Testis (tissue), 5 donors: ENCODE measurements at places on chromosomes 2 and 18.

GRCh38 chr2:25168256-25169072 lies at the start of gene POMC:
Gene POMC, minus strand, starts transcription at chr2:25168580. Its CDS starts 3,808 bp downstream, at chr2:25164772.
- no peaks in the 10 kb centered on the region for H3K36me3 ChIP-seq
- peak; percentile 32 for DNase-seq

GRCh38 chr2:172426635-172427255 lies 641 bp upstream of the ITGA6 start:
- no peaks in the 10 kb centered on the region for H3K36me3 ChIP-seq
- H3K4me3 ChIP-seq, result peak overlapping the region; percentile 83
- H3K27me3 ChIP-seq, result no peaks in the 10 kb centered on the region
- no peak for DNase-seq

DNA sequence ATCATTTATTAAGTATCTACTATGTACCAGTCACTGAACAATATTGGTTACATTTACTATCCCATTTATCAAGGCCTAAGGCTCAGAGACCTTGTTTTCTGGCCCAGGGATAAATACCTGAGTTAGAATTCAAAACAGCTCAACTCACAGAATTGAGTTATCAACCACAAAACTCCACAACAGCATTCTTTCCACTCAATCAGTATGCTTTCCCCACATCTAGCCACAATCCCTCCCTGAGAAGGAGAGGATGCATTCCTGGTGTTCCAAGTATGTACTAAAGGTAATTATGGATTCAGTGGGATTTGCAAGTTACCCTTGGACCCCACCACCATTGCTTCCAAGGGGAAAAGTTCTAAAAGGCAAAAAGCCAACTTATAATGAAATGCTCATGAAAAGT lies 104.2 kb upstream of the PID1 start:
- H3K36me3 ChIP-seq, result no peaks in the 10 kb centered on the region
- no peak overlapping the region for H3K4me3 ChIP-seq
- no peak for DNase-seq
- no peaks in the 10 kb centered on the region for H3K4me1 ChIP-seq

DNA sequence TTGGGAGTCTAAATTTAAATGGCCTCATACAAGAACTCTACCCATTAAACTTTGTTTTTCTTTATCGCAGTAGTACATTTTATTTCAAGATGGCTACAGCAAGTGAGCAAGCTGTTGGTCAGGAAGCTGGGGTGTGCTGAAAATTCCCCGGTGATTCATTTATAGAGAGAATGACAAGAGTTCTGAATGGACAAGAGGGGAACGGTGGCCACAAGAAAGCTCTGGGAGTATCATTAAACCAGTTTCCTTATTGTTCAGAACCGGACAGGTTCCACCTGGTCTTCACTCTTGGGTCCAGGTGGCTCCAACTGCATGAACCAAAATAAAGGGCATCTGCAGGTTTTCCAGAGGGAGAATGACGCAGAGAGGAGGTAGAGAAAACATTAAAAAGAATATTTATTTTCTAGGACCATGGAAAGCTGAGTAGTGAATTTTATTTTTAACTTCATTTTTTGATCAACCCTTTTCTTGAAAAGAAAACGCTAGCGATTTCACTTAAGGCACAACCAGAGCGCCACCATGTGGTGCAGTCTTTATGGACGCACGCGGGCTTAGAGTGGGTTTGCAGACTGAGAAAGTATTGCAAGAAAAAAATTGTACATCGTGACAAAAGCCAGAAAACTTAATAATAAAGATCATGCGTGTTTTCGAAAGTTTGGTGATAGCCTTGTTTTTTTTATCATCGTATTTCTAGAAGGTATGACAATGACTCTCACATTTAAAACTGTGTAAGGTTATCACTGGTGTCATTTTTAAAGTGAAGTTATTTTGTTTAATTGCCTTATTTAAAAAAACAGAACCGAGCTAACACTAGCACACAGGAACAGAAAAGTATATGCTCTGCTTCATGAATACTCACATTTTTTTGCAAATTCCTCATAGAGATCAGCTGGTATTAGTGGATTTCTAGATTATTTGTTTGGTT lies 97.9 kb upstream of the NOL4 start:
- no peak overlapping the region for H3K27ac ChIP-seq
- H3K36me3 ChIP-seq, result no peaks in the 10 kb centered on the region
- H3K27me3 ChIP-seq, result no peaks in the 10 kb centered on the region
- H3K4me1 ChIP-seq, result no peaks in the 10 kb centered on the region
- peak; percentile 82 for DNase-seq

DNA sequence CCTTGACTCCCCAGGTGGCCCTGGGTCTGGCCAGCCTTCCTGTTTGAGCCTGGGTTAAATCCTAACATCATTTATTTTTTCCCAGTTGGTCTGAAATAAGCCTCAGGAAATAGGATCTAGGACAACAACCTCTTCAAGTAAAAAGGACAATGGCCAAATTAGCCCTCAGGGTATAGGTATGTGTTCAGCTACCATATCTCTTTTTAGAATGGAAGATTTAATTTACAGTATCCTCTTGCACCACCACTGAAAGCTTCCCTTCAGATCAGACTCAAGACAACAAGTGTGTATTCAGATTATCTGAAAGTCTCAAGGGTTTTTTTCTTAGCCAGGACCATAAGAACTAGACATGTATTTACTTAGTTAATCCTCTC lies 61.6 kb upstream of the CXCR4 start:
- no peak overlapping the region for H3K4me3 ChIP-seq
- H3K27me3 ChIP-seq, result no peaks in the 10 kb centered on the region
- H3K4me1 ChIP-seq, result peaks cover 8% of the 10 kb centered on the region
- no peaks in the 10 kb centered on the region for H3K36me3 ChIP-seq
- H3K27ac ChIP-seq, result no peak overlapping the region

GRCh38 chr2:218301176-218301819 lies 9.0 kb upstream of the TMBIM1 start:
- no peaks in the 10 kb centered on the region for H3K4me1 ChIP-seq
- DNase-seq, result peak; percentile 94
- no peak overlapping the region for H3K4me3 ChIP-seq
- H3K36me3 ChIP-seq, result no peaks in the 10 kb centered on the region

DNA sequence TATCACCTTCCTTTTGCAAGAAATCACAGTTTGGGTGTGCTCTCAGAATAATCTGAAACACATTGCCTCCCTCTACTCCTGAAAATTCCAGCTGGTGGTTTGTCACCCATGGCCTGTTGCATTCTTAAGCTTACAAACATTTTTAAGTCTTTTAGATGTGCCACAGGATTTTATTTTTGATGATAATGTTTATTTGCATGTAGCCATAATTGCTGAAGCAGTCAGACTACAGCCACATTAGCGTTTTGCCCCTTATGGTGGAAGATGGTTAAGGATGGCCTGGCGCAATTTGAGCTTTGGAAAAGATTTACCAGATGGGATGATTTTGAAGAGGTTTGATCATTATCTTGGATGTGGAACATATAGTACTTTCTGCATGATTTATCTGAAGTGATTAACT lies 439.5 kb downstream of the MEIS1 start:
- no peaks in the 10 kb centered on the region for H3K27me3 ChIP-seq
- H3K4me1 ChIP-seq, result no peaks in the 10 kb centered on the region
- no peak for DNase-seq
- H3K36me3 ChIP-seq, result no peaks in the 10 kb centered on the region
- no peak overlapping the region for H3K27ac ChIP-seq

DNA sequence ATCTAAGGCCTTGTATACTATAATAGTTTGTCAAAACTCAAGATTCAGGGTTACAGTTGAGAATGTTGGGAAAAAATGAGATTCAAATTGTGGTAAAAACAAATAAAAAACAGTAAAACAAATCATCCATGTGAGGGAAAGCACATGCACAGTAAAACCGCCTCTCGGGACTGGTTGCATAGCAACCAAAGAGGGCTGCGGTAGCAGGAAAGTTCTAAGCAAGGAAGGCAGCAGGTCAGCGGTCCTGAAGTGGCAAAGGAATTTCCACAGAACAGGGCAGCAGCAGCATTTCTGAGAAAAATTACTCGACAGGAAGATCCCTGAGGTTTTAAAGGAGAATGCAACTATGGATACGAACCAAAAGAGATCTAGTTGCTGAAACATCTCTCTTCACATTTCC lies 93.7 kb downstream of the DYNAP start:
- no peaks in the 10 kb centered on the region for H3K36me3 ChIP-seq
- no peak overlapping the region for H3K4me3 ChIP-seq
- H3K27ac ChIP-seq, result no peak overlapping the region
- no peaks in the 10 kb centered on the region for H3K27me3 ChIP-seq
- H3K4me1 ChIP-seq, result no peaks in the 10 kb centered on the region

GRCh38 chr2:16174693-16175045 lies 234.3 kb downstream of the MYCN start:
- no peaks in the 10 kb centered on the region for H3K36me3 ChIP-seq
- no peak overlapping the region for H3K4me3 ChIP-seq
- no peak for DNase-seq

DNA sequence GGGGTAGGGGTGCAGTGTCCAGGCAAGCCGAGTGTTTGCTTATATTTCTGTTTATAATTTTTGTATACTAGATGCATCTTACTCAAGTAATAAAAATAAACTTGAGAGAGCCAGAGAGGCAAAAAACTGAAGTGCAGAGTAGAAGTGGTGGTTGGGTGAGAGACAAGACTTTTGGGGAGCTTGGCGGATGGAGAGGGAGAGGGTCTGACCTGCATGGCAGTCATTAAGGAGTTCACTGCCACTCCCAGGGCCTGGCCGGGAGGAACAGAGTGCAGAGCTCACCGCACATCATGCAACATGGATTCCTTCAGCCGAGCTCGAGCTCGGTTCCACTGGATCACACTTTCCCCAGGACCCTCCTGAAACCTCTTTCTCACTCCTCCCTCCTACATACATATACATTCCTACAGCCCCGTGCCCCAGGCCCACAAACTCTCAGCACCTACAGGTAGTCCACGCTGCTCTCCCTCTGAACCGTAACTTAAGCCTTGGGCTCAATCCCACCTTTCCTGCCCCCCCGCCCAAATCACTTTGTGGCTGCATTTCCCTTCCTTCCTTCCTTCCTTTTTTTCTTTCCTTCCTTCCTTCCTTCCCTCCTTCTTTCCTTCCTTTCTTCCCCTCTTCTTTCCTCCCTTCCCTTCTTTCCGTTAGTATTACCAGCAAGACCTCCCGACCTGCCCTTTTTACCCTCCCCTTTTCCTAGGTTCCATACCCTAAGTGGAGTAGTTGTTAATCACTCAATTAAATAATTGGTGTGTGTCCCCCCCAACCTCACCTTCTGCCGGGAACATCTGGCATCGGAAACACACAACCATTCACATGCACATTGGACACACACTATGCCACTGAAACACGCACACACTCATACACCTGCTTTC lies 37.1 kb upstream of the ATP6V1B1 start:
- no peak overlapping the region for H3K27ac ChIP-seq
- no peaks in the 10 kb centered on the region for H3K36me3 ChIP-seq
- DNase-seq, result no peak
- no peak overlapping the region for H3K4me3 ChIP-seq
- H3K4me1 ChIP-seq, result peaks cover 15% of the 10 kb centered on the region

DNA sequence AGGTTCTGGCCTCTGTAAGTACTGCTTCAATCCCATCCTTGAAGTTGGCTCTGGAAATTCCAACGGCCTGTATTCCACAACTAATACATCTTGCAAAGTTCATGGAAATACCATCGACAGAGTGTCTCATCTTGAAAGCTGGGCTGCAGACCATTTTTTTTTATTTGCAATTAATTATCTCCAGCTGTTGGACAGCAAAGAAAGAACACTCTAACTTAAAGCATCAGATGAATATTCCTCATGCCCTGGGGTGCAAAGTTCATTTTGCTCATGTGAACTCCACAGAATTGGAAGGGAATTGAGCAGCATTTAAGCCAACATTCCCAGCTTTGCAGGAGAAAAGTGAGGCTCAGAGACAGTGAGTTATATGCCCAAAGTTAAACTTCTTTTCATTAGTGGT lies 96.5 kb upstream of the PIEZO2 start:
- no peak overlapping the region for H3K27ac ChIP-seq
- H3K4me1 ChIP-seq, result no peaks in the 10 kb centered on the region
- H3K27me3 ChIP-seq, result no peaks in the 10 kb centered on the region
- H3K36me3 ChIP-seq, result no peaks in the 10 kb centered on the region

DNA sequence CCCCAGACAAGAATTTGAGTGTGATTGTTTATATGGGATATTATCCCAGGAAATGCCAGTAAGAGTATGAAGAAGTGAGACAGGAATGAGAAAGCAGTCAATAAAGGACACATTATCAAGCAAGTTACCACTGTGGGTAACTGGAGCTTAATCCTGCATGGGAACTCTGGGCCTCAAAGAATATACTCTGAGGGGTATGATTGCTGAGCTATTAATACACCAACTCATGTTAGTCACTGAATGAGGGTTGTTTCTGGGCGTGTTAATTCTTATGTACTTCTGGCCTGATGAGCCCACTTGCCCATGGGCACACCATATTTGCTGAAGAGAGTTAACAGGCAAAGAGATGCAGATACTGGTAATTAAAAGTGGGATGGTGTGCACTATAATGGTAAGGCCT lies 26.6 kb upstream of the PAIP2B start:
- no peak overlapping the region for H3K27ac ChIP-seq
- no peaks in the 10 kb centered on the region for H3K4me1 ChIP-seq
- H3K36me3 ChIP-seq, result no peaks in the 10 kb centered on the region
- H3K27me3 ChIP-seq, result no peaks in the 10 kb centered on the region
- H3K4me3 ChIP-seq, result no peak overlapping the region
- DNase-seq, result no peak

DNA sequence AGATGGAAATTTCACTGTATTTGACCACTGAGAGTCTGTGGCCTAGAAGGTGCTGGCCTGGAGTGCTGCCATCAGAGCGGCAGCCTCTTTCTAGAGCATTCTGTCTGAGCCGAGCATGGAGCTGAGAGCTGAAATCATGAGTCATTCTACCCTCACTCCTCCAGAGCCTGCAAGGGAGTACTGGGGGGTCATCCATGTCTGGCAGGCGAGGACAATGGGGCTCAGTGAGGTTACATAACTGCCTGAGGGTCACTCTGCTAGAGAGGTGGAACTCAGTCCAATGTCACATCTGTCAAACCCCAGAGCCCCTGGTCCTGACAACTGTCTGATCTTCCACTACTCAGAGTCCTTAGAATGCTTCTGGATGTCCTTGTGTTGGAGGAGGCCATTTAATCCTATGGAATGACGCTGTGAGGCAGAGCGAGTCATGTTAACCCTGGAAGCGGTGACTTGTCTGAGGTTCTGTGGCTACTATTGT lies 65.3 kb downstream of the HAUS1 start:
- no peaks in the 10 kb centered on the region for H3K27me3 ChIP-seq
- no peaks in the 10 kb centered on the region for H3K36me3 ChIP-seq
- DNase-seq, result peak; percentile 58
- H3K27ac ChIP-seq, result no peak overlapping the region
- no peak overlapping the region for H3K4me3 ChIP-seq

- no peak overlapping the region for H3K4me3 ChIP-seq
- no peak overlapping the region for H3K27ac ChIP-seq
- H3K27me3 ChIP-seq, result no peaks in the 10 kb centered on the region
- no peaks in the 10 kb centered on the region for H3K36me3 ChIP-seq
These were observed 3.5 kb downstream of the IMP4 start for GRCh38 chr2:130346041-130346740.

DNA sequence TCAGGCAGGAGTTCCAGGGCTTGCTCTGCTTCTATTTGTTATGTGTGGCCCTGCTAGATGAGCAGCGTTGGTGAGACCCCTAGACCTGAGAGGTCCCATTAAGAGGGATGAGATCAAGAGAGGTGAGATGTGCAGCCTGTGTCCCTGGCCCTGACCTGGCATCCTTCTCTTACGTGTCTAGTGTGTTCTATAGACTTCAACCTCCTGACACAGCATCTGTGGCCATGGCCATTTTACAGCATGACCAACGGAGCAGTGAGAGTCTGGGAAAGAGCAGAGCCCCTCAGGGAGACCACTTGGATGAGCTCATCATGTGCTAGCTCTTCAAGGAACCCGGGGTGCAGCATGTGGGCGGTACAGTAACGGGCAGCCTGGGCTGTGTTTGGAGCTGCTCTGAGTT lies 32.7 kb upstream of the ASPRV1 start:
- no peak for DNase-seq
- no peak overlapping the region for H3K27ac ChIP-seq
- no peaks in the 10 kb centered on the region for H3K36me3 ChIP-seq
- no peaks in the 10 kb centered on the region for H3K4me1 ChIP-seq
